Activated T-cell treated with anti-CD3 and anti-CD28 coated beads, Interleukin-2, amount 50 U/mL, for 24 hours (primary cell): ENCODE measurements at places on chromosomes 6 and 20.
A peak's percentile ranks its signal among the peaks of the same experiment; 100 is the strongest.

DNA sequence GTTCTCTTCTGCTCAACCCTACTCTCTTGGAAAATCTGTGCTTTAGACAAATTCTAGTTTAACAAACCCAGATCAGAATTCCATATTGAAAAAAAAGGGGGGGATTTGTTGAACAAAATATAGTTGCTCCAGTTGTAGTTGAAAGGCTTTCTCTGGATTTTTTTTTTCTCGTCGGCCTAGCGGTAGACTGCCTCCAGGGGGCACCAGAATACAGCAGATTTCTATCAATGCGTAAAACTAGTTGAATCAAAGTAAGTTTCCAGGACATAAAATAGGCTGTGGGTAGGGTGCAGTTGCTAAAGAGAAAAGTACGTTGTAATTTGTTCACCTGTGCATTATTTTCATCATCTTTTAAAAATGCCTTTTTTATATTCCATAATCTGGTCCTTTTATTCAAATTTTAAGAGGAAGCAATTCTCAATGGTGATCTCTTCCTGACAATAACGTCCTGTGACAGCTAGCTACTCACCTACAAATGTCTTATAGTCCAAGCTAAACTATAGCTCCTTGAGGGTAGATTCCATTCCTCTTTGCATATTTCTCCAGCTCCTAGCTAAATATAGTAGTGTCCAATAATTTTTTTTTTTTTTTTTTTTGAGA is 105.4 kb downstream of the PERP start:
- peaks cover 15% of the 10 kb centered on the region for H3K4me1 ChIP-seq
- peak; percentile 67 for DNase-seq
- H3K36me3 ChIP-seq: no peaks in the 10 kb centered on the region
- no peaks in the 10 kb centered on the region for H3K27me3 ChIP-seq

GRCh38 chr20:29874476-29875202 is 1382.8 kb upstream of the DEFB115 start:
- H3K27me3 ChIP-seq: no peaks in the 10 kb centered on the region
- no peaks in the 10 kb centered on the region for H3K4me1 ChIP-seq
- DNase-seq: no peak
- H3K36me3 ChIP-seq: peaks cover 7% of the 10 kb centered on the region
- no peak overlapping the region for H3K27ac ChIP-seq

GRCh38 chr20:49349694-49350252 is 71.9 kb upstream of the ZNFX1 start:
- peaks cover 5% of the 10 kb centered on the region for H3K27me3 ChIP-seq
- H3K4me1 ChIP-seq: peaks cover 5% of the 10 kb centered on the region
- no peak overlapping the region for H3K4me3 ChIP-seq
- no peak for DNase-seq
- H3K36me3 ChIP-seq: no peaks in the 10 kb centered on the region

GRCh38 chr6:134706806-134707205 is 243.1 kb downstream of the ALDH8A1 start:
- no peaks in the 10 kb centered on the region for H3K4me1 ChIP-seq
- no peaks in the 10 kb centered on the region for H3K36me3 ChIP-seq
- no peak overlapping the region for H3K27ac ChIP-seq
- H3K4me3 ChIP-seq: no peak overlapping the region

GRCh38 chr6:22399693-22400092 is 102.9 kb upstream of the PRL start:
- no peak for DNase-seq
- no peaks in the 10 kb centered on the region for H3K27me3 ChIP-seq
- no peak overlapping the region for H3K4me3 ChIP-seq
- H3K4me1 ChIP-seq: no peaks in the 10 kb centered on the region
- H3K36me3 ChIP-seq: no peaks in the 10 kb centered on the region

DNA sequence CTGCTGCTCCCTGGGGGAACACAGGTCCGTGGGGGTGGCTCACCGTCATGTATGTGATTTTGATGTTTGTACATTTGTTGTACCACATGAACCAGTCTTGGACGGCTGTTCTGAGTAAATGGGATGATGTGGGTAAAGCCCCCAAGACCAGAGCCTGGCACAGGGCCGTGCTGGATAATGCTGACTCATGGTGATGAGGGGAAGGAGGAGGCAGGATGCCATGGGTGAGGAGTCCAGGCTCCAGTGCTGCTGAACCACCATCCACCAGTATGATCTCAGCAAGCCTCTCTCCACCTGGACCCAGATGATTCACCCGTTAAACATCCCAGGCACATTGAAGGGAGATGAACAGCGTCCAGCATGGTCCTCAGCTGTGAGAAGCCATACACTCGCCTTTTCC is 9.6 kb upstream of the APCDD1L start:
- H3K4me3 ChIP-seq: no peak overlapping the region
- H3K4me1 ChIP-seq: peaks cover 5% of the 10 kb centered on the region
- H3K36me3 ChIP-seq: no peaks in the 10 kb centered on the region
- no peak for DNase-seq
- no peaks in the 10 kb centered on the region for H3K27me3 ChIP-seq

DNA sequence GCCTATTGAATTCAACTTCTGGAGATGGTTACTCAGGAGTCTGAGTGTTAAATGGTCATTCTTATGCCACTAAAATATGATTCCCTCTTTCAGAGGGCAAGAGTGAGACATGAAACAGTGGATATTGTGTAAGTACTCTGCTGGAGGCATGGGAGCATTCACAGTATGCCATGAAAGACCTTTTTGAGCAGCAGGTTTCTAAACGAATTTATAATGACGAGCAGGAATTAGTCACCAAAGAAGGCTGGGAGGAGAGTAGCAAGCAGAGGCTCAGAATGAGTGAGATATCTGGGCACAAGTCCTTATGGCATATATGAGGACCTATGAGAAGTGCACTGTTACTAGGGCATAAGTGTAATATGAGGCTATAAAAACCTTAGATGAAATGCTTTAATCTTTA is 10.9 kb upstream of the MYB start:
- no peak for DNase-seq
- H3K36me3 ChIP-seq: no peaks in the 10 kb centered on the region
- H3K27me3 ChIP-seq: no peaks in the 10 kb centered on the region
- H3K27ac ChIP-seq: peak overlapping the region; percentile 94
- peaks cover 37% of the 10 kb centered on the region for H3K4me1 ChIP-seq

DNA sequence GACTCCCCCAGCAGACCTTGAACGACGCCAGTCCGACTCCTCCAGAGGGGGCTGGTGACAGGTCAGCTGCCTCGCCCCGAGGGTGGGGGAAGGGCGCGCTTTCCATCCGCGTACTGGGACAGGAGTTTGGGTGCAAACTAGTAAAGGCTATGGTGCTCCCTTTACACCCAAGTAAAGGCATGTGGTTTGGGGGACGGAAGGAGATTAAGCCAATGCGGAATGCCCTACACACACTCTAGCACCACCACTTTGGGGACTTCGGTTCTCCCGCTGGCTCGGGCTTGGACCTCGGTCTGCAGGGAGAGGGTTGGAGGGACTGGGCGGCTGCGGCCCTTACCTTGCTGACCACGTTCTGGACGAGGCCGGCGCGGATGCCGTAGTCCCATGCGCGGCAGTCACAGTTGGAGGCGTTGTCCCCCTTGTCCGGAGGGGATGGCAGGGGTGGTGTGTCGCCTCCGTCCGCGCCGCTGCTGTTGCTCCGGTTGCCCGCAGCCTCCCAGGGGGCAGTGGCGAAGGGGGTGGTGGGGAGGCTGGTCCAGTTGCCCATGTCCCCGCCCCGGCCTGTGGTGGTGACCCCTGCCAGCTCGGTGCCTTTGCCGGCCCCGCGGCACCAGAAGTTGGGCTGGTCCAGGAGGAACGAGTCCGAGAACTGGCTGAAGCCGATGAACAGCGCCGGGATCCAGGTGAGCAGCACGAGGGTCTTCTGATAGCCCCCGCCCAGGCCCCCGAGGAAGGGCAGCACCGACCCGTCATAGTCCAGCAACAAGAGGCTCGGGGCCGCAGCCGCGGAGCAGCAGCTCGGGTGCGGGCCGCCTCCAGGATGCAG is 1.1 kb downstream of the SLC22A23 start:
- H3K36me3 ChIP-seq: no peaks in the 10 kb centered on the region
- no peak overlapping the region for H3K4me3 ChIP-seq
- peaks cover 35% of the 10 kb centered on the region for H3K27me3 ChIP-seq

DNA sequence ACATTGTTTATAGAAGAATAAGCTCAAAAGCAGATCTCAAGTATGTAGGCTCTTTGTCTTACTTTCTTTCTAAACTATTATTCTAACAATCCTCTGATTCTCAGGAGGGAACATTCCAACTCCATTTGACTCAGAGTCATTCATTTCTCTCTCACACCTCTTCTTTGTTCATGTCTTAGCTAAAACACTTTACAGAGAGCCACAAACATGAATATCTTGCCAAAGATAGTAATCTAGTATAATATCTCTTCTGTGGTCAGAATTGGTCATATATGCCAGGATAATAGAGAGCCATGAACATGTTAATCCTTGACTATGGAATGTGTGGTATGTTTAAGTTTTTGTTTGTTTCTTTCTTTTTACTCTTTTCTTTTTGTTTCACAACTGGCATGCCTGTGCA is 456.0 kb upstream of the PTCHD4 start:
- DNase-seq: no peak
- H3K27me3 ChIP-seq: no peaks in the 10 kb centered on the region
- no peak overlapping the region for H3K27ac ChIP-seq
- H3K4me3 ChIP-seq: no peak overlapping the region
- H3K36me3 ChIP-seq: no peaks in the 10 kb centered on the region

DNA sequence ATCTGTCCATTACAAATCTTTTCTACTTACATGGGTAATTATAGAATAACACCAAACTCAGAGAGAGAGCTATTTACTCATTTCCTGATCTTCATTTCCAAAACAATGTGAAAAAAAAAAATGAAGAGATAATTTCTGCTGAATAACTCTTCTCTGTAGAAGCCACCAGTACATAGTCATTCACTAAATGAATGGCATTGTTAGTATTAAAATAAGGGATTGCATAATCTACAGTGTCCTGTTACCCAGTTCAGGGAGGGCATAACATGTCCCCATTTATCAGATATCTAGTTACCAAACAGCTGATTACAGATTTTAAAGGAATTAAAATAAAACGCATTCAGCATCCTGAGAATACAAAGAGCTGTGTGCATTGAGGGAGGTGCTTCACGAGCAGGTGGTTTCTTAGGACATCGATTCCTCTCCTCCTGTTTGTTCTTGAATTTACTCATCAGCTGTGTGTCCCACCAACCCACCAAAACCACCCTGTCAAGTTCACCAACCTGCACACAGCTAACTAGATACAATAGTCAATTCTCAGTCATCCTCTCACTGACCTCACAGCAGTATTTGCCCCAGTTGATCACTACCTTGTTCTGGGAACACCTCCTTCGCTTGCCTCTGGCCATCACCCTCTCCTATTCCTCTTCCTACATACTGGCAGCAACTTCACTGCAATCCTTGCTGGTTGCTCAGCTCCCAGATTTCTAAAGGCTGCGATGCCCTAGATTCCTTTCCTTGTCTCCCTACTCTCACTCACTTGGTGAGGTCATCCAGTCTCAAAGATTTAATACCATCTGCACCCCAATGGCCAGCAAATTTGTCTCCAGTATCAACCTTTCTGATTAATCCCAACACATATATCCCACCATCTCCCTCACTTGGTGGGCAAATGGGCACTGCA is 18.7 kb downstream of the CNKSR3 start:
- H3K27me3 ChIP-seq: peaks cover 12% of the 10 kb centered on the region
- no peaks in the 10 kb centered on the region for H3K36me3 ChIP-seq
- no peak overlapping the region for H3K4me3 ChIP-seq
- DNase-seq: no peak

GRCh38 chr6:145427232-145427631 is 308.1 kb downstream of the EPM2A start:
- H3K27me3 ChIP-seq: peaks cover 2% of the 10 kb centered on the region
- H3K4me1 ChIP-seq: no peaks in the 10 kb centered on the region
- no peak overlapping the region for H3K4me3 ChIP-seq
- H3K36me3 ChIP-seq: no peaks in the 10 kb centered on the region
- no peak overlapping the region for H3K27ac ChIP-seq

- H3K4me3 ChIP-seq: no peak overlapping the region
- H3K27me3 ChIP-seq: no peaks in the 10 kb centered on the region
- H3K4me1 ChIP-seq: peaks cover 60% of the 10 kb centered on the region
These were observed 28.9 kb downstream of the ILRUN start for GRCh38 chr6:34667481-34668238.

DNA sequence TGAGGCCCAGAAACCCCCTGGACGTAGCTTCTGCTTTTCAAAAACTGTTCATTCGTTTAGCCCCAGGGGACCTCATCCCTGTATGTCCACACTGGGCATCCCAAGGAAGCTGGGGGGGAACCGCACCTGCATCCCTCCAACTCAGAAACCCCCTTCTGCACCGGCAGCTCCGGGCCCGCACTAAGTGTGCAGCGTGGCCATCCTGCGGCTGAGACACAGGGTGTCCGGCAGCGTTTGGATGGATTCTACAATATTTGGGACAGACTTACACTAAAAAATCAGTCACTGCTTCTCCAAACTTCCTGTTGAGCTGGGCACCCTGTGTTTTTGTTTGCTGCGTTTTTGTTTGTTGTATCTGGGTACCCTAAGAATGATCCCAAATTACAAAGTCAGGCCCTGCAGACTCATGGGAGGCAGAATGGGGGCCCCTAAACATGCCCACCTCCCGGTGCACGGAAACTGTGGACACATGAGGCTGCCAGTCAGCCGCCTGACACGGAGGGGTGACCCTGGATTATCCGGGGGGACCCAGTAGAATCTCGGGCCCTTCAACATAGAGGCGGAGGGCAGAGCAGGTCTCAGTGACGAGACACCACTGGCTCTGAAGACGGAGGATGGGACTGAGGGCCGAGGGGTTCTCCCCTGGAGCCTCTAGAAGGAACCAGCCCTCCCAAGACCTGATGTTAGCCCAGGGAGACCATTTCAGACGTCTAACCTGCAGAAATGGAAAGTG is 88.2 kb upstream of the BHLHE23 start:
- DNase-seq: peak; percentile 21
- peaks cover 2% of the 10 kb centered on the region for H3K4me1 ChIP-seq
- no peak overlapping the region for H3K27ac ChIP-seq
- no peak overlapping the region for H3K4me3 ChIP-seq
- H3K27me3 ChIP-seq: peaks cover 17% of the 10 kb centered on the region

GRCh38 chr6:161772176-161772575 is 498.3 kb upstream of the AGPAT4 start:
- H3K4me3 ChIP-seq: no peak overlapping the region
- no peaks in the 10 kb centered on the region for H3K4me1 ChIP-seq
- no peak for DNase-seq
- H3K36me3 ChIP-seq: no peaks in the 10 kb centered on the region
- H3K27ac ChIP-seq: no peak overlapping the region

- no peaks in the 10 kb centered on the region for H3K36me3 ChIP-seq
- H3K4me1 ChIP-seq: no peaks in the 10 kb centered on the region
- H3K27ac ChIP-seq: no peak overlapping the region
- H3K27me3 ChIP-seq: peaks cover 15% of the 10 kb centered on the region
These were observed 9.1 kb upstream of the BPIFA2 start for GRCh38 chr20:33158637-33159385.

GRCh38 chr6:26183581-26184366 is 96.5 kb downstream of the HFE start:
- DNase-seq: peak; percentile 83
- H3K36me3 ChIP-seq: peaks cover 4% of the 10 kb centered on the region
- peak overlapping the region; percentile 84 for H3K4me3 ChIP-seq
- H3K27ac ChIP-seq: peak overlapping the region; percentile 97
- H3K4me1 ChIP-seq: peaks cover 57% of the 10 kb centered on the region
